GM13977 (cell line): ENCODE measurements at places on chromosomes 2 and 18.

- DNase-seq = no peak
Observed at GRCh38 chr2:197237291-197238042, 73.1 kb downstream of the ANKRD44 start.

GRCh38 chr2:15975261-15975600 lies 34.9 kb downstream of the MYCN start:
- DNase-seq = no peak

DNA sequence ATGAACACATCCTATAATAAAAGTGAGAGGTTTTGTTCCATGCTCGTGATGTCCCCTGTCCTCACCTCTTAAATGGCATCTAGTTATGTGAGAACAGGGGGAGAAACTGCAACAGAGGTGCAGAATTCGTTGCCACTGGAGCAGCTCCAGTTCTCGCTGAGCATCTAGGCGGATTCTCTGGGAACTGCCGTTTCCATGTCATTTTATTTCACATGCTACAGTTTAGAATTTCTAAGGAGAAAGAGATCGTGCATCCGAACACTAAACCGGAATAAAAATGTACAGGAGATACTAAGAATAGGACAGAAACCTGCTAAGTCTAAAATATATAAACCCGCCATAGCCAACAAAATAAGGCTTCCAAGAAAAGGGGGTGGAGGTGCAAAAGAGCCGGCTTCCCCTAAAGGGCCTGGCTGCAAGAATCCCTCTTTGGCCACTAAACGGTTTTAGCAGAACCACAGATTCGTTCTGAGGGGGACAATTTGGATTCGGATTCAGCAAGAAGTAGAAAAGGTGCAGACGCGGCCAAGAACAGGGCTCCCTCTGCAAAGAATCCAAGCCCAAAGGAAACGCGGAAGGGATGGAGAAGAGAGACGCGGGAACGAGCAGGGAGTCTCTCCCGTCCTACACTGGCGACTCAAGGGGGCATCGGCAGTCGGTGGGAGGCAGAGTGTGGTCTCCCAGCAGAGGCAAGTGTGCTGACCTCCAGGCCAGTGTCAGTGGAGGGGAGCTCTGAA lies 1.3 kb downstream of the TMEM163 start:
- DNase-seq = no peak

DNA sequence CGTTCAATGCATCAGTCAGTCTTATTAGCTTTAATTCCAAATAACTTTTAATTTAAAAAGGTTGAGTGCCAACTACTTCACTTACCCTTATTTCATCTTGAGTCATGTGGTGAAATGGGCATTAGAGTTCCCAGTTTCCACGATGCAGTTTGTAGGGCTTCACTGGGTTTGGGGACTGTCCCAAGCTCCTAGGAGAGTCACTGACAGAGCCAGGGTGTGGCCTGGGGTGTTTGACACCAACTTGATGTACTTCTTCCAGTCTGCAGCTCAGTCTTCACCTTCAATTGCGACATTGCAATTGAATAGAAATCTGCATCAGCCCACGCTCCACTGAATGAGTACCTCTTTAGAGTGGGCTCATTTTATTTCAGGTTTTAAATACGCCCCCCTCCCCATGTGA lies 165.3 kb downstream of the ARL4C start:
- DNase-seq = no peak

GRCh38 chr2:119282146-119282995 lies 58.7 kb downstream of the STEAP3 start:
- DNase-seq = no peak

DNA sequence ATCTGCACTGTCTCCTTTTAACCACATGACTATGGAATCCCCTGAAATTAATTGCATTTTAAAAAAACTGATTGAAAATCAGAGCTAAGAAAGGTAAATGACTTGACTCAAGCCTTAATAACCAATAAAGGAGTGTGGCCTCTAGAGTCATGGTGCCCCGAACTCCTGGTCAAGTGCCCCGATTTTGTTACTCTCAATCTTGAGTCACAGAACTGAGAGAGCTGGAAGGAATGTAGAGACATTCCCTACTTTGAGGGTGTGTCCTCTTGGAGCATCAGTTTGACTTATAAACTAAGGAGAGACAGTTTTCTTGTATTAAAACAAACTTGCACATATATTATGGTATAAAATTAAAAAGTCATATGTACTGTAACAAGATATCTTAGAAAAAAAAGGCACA lies 2.4 kb downstream of the WDR43 start:
- DNase-seq = no peak

DNA sequence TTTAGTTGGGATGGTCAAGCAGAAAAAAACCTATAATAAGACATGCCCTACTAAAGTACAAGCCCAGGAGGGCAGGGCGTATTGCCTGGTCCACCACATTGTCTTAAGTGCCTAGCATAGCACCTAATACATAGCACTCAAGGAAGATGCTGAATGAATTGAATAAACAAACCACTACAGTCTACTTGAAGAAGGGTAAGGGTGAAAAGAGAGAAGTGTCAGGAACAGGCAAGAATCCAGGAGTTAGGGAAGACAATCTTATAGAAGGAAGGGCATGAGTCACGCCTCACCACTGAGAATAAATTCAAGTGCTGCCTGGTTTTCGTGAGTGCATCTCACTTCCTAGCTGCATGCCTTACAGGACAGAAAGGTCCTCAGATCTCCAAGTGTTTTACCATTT lies 13.9 kb downstream of the SLC19A3 start:
- no peak for DNase-seq
